Activated CD4-positive, CD25-positive, alpha-beta regulatory T cell (primary cell): ENCODE measurements at places on chromosomes 16 and 17.

DNA sequence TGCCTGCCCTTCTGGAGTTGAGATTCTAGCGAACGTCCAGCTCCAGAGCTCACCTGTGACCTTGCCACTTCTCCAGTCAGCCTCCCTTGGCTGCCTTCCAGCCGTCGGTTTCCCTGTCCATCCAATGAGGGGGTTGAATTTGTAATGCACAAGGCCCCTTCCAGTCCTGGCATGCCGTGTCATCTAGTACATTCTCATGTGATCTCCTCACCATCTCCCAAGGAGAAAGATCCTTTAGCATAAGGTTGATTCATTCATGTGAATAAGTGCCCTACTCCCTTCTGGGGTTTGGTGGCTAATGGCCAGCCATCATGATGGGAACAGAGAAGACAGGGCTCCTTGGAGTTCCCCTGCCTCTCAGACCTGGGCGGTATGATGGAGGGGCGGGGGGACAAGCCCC lies 18.9 kb upstream of the ABCC3 start:
- no peak for DNase-seq

GRCh38 chr17:62611728-62612127 lies 15.7 kb upstream of the MRC2 start:
- DNase-seq: no peak

GRCh38 chr17:59964482-59965328 lies at the start of gene RNFT1:
TSS of gene RNFT1 (minus strand) at chr17:59964740. CDS start at chr17:59964663, 77 bp downstream.
- peak; percentile 82 for DNase-seq

DNA sequence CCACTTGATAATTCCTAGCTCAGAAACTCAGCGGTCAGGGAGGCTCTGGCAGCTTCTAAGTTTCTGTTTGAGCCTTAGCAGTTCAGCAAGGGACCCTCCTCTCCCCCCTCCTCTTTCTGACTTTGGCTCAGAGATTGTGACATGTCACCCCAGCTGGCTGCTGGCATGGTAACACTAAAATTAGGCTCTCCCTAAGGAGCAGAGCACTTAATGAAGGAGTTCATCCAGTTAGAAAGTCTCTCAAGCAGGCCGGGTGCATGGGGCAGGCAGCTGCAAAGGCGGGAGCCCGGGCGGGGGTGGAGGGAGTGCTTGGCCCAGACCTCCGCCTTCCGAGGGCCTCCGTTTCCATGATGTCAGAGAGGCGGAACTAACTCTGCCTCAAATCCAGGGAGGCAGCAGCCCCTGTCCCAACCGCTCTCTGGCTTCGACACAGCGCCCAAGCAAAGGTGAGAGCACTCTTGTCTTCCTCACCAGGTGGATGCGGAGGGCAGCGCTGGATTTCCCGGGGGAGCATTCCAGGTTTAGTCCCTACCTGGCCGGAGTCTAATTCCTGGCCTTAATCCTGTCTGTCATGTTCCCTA lies 128.0 kb upstream of the PLCG2 start:
- DNase-seq: no peak

- no peak for DNase-seq
These were observed 14.2 kb upstream of the PEMT start for GRCh38 chr17:17605729-17606088.

DNA sequence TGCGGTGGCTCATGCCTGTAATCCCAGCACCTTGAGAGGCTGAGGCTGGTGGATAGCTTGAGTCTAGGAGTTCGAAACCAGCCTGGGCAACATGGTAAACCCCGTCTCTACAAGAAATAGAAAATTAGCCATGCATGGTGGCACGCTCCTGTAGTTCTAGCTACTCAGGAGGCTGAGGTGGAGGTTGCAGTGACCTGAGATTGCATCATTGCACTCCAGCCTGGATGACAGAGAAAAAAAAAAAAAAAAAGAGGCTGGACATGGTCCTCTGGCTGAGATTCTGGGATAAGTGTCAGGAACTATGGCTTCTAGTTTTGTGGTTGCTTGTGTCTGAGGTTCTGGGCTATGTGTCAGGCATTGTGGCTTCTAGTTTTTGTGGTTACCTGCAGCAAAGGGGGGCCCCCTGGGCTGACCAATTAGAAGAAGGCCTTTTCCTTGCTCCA lies 7.0 kb downstream of the KSR1 start:
- DNase-seq: no peak

DNA sequence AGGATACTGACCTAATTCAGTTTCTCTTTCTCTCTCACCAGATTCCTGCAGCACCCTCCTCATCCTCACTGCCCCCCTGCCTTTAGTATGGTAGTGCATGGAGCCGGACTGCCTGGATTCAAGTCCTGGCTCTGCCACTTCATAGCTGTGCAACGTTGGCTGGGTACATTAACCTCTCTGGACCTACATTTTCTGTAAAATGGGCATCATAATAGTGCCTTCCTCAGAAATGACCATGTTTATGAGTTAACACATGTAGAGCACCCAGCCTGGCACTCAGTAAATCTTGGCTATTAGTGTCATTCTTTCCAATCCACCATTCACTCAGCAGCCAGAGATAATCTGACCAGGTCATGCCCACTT lies 7.3 kb downstream of the UNC119 start:
- no peak for DNase-seq

GRCh38 chr17:41806685-41807445 lies 4.9 kb downstream of the P3H4 start:
- no peak for DNase-seq

- DNase-seq: no peak
These were observed 34.8 kb upstream of the CIBAR2 start for GRCh38 chr16:85146922-85147651.

GRCh38 chr17:56326001-56326359 lies 172.7 kb downstream of the ANKFN1 start:
- DNase-seq: no peak

DNA sequence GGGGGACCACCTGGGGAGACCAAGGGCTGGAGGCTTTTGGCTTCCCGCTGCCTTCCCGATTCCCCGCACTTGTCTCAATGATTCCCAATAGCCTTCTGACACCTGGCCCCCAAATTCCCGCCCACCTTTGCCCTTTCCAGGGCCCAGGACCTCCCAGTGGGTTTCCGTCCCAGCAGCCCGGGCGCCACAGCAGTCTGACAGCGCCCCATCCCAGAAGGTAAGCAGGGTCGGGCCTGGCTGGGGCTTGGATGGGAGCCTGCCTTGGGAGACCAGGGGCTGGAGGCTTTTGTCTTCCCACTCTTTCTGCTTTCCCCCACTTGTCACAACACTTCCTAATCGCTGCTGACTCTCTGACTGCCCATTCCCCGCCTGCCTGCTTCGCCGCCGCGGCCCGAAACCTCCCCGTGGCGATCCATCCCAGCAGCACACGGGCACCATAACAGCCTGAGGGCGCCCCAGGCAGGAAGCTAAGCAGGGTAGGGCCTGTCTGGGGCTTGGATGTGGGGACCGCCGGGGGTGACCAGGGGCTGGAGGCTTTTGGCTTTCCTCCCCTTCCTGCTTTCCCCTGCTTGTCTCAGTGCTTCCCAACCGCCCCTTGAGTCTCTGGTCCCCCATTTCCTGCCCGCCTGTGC lies 2289.3 kb downstream of the TP53TG3F start:
- DNase-seq: no peak

- no peak for DNase-seq
These were observed 23.0 kb upstream of the ZNF750 start for GRCh38 chr17:82862737-82863382.

GRCh38 chr16:5895137-5895536 lies 797.5 kb upstream of the EEF2KMT start:
- no peak for DNase-seq

GRCh38 chr16:70708366-70709246 lies 22.8 kb upstream of the MTSS2 start:
- no peak for DNase-seq

GRCh38 chr17:1039511-1040215 lies 42.7 kb downstream of the TIMM22 start:
- DNase-seq: no peak

DNA sequence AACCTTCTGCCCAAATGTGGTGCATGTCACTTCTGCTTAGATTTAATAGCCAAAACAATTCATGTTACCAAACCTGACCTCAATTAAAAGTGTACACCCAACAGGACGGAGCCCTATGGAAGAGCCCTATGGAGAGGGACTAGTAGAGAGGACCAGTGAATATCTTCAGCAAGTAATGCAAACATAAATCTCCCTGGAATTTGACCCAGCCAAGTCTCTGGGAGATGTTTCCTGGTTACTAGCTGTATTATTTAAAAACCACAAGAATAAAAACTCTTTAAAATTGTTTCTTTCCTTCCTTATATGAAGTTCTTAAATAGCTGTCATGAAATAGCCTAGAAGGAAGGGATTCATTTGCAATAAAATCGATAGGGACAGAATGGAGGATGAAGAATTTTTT lies 255.8 kb downstream of the CDH11 start:
- DNase-seq: no peak

DNA sequence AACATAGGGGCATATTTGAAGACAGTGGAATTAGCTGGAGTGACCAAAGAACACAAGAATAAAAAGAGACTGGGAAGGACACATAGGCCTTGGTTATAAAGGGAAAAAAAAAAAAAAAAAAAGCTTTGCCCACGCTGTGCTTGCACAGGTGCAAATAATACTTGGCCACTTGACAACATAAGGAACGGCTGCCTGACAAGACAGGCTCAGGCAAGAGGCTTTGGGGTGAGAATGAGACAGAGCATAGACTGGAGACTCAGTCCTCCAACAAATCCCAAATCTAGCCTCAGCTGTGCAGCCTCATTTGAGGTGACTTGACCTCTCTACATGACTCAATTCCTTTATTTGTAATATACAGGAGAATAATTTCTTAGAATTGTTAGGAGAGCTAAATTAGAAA lies 332.8 kb upstream of the DYNLRB2 start:
- no peak for DNase-seq

DNA sequence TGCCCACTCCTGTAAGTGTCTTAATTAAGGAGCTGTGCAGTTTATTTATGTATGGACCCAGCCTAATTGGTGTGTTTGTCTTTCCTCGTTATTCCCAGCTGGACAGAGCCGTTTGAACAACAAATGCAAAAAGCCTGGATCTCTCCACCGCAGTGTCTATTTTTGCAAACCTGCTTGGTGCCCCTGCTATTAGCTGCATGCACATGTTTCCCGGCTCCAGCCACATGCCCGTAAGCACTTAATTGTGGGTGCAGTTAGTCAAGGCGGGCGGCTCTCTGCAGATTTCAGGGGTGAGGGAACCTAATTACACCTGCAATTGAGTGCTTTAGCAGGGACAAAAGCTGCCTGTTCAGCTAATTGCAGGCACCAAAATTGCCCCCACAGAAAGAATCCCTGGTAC lies 74.0 kb upstream of the GSE1 start:
- no peak for DNase-seq

DNA sequence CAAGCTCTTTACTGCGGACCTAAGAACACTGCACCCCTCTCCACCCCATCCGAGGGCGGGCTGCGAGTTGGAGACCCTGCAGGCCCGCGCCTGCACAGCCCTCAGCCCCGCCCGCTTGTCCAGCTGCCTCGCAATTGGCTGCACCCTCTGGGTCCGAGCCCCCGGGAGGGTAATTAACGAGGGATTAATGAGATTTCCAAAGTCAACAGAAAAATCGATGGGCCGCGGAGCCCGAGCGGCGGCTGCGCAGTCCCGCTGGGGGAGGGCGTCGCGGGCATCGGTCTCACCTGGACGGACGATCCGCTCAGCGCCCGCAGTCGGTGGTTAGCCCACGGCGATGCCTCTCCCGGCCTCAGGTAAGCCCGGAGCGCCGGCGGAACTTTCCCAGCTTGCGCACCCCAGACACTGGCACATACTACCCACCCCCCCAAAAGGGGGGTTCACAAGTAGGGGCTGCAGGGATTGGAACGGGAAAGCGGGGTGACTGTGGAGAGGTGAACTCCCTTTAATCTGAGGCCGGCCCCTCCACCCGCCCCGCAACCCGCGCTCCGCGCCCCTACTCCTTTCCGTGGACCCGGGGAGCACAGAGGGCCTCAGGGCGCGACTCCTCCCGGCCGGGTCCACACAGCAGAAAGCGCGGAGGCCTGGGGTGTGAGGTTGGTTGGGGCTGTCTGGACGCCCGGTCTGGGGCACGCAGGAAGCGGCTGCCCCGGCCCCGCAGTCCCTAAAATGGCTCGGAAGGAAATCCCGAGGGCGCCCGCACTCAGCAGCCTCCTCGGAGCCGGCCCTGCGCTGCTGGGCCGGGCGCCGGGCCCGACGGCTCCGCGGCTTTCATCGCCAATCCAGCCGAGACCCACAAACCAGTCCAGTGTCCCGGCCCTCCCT lies at the start of gene OTOP3:
OTOP3 (plus strand) TSS at position 314 of the 885 bp plus-strand sequence; CDS start at position 338, 24 bp downstream.
- DNase-seq: no peak

- DNase-seq: peak; percentile 76
These were observed 6.3 kb upstream of the IL32 start for GRCh38 chr16:3059041-3059722.
